Stimulated activated CD4-positive, alpha-beta T cell treated with anti-CD3 and anti-CD28 coated beads, Interleukin-4, amount 100 ng/mL, for 4 hours (primary cell): ENCODE measurements at places on chromosomes 12 and 14.
A peak's percentile ranks its signal among the peaks of the same experiment; 100 is the strongest.

- no peak for DNase-seq
Observed at GRCh38 chr14:39268393-39268792, 34.7 kb downstream of the MIA2 start.

- no peak for DNase-seq
Observed at GRCh38 chr12:123948796-123949769, 23.5 kb downstream of the CCDC92 start.

DNA sequence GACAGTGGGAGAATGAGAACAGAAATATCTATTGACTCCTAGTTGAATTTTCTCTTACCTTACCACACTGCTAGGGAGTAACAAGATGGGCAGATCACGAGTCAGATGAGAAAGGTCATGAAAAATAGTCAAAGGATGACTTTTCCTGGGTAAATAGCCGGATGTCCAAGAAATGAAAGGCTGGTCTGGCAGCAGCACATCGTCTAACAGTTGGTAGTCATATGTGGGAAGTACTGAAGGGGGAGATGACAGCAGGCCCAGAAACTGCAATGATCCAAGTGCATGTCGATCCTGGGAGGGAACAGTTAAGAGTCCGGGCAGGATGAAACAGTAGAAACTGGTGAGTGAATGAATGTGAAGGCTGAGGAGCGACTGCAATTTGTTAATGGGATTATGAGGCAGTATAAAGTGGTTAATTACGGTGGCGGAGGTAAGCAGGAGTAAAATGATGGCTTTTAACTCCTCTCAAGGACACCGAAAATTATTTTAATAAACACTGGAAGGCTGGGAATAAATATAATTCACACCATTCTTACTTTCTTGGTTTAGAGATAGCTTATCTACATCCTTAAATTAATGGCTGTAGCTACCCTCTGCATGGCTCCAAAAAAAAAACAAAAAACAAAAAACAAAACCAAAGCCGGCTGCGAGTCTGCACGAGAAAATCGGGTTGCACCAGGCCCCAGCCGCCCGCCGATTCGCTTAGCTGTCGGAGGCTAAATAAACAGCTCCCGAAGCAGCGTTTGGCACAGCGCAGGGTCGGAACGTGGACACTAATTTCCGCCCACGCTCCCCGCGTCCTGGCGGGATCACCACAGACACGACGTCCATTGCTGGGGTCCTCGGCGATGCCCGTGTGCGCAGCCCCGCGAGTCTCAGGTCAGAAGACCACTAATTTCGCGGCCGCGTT, 1.0 kb upstream of the ERC1 start:
- peak; percentile 15 for DNase-seq

DNA sequence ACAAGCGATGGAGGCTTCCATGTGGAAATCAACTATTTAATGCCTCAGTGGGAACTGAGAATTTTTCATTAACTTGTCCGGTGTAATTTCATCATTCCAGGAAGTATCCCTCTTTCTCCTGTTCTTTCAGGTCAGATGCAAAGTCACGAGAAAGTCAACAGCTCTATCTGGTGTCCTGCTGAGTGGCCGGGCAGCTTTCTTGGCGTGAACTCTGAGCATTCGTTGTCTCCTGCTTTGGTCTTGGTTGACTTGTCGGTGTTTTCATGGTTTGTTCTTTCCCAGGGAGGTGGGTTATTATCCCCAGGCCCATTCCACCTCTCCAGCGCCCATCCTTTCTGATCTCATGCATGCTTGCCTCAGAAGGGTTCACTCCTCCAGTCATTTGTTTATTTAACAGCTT, 149.1 kb downstream of the GLT1D1 start:
- no peak for DNase-seq

DNA sequence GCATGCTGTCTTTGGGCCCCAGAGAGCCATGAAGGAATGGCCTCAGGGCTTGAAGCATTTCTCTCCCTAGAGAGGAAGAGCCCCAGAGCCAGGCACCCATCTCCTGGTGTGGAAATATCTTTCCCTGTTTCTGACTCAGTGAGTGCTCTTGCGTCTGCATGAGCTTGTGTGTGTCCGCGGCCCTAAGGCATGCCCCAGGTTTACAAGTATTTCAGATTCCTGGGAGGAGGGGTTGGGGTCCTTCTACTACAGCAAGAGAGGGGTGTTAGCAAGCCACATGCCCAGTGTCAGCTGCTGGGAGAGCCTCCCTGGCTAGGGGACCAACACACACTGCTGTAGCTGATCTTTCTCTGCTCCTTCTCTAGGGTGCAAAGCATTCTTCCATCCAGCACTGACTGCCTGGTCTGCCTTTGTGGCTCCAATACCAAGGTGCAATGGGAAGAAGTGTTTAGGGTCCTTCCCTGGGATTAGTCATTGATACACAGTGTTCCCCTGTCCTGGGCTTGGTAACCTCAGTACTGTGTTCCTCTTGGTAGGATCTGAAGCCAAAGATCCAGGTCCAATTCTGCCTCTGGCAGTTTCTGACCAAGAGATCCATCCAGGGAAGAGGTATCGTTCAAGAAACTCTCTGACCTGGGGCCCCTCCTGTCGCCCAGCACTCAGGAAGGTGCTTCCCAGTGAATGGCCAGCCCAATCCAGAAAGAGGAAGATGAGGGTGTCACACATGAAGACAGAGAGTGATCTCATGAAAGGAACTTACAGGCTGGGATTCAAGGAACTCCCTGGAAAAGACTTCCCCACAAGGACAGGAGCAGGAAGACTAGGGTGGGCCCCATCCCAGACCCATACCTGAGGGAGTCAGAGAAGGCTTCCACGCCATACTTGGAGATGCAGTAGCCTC, 3.1 kb downstream of the RDH16 start:
- no peak for DNase-seq

DNA sequence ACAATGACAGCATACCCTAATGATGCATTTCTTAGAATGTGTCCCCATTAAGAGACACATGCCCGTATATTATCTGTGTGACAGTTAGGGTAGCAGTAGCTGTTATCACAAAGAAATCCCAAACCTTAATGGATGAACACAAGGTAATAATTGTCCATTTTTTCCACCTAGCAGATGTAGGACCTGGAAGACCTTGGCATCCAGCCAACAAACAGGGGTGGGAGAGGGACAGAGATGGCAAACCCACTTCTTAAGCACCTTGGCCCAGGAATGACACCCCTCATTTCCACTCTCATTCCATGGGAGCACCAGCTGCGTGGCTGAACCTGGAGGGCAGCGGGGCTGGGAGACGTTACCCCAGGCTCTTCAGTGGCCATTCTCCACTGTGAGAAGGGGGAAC, 679.0 kb downstream of the AACS start:
- DNase-seq, result no peak

GRCh38 chr12:94284046-94284445, 135.7 kb downstream of the PLXNC1 start:
- DNase-seq, result no peak

GRCh38 chr14:89457007-89457406, 40.0 kb upstream of the FOXN3 start:
- no peak for DNase-seq

DNA sequence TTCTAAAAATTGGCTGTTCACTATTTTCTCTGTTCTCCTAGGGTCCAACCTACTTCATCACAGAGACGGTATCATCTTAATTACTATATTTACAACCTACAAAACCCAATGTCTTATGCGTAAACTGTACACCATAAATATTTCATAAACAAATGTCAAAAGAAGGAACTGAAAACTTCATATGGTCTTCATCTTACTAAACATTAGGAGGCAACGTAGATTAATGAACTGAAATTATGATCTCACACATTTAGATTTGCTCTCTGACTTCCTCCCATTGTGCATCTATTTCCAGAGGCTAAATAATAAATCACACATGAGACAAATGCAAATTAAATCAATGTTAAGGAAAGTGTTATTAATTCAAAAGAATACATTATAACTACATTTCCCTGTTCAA, 1850.6 kb upstream of the SEL1L start:
- no peak for DNase-seq

DNA sequence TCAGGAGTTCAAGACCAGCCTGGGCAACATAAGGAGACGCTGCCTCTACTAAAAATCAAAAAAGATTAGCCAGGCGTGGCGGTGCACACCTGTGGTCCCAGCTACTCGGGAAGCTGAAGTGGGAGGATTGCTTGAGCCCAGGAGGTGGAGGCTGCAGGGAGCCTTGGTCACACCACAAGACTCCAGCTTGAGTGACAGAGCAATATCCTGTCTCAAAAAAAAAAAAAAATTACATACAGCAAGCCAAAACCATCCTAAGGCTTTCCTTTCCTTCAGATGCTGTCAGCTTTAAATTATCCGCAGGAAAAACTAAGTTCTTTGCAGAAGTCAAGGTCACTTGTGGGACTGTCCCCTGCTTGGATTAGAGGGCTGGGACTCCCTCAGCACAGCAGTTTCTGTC, 1.3 kb downstream of the CS start:
- DNase-seq, result no peak

DNA sequence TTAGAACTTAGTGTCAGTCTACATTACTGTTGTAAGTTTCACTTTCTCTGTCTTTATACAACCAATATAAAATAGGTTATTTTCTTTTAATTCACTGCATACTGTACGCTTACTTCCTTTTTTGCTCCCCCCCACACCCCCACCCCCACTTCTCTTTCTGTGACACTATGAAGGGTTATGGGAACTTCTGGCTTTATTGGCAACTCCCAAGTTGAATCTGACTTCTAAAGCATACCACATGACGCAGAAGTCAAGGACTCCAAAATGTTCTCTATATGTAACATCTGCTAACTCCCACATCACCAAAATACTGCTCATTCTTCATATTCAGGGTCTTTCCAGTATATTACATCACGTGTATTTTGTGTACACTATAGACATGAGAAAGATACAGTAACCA, 81.2 kb upstream of the ATXN7L3B start:
- no peak for DNase-seq

GRCh38 chr12:14554281-14555007, 13.2 kb downstream of the PLBD1 start:
- DNase-seq, result no peak
